ENCODE measurements at places on chromosomes 6 and 20.
A peak's percentile ranks its signal among the peaks of the same experiment; 100 is the strongest.

DNA sequence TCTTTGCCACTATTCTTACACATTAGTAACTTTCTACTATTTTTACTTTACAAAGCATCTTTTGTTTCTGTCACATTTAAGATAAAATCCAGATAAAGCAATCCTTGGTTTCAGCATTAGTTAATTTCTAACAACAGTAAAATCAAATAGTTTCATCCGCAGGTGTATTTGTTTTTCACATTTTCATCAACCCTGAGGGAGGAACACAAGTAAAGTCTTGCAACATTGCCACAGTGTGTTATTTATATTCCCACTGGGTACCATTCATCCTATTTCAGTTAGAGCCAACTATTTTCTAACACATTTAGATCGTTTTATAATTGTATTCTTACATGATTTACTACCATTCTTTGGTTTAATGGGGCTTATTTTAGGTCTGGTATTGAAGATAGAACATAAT, 908.7 kb upstream of the CITED2 start:
- DNase-seq: no peak

DNA sequence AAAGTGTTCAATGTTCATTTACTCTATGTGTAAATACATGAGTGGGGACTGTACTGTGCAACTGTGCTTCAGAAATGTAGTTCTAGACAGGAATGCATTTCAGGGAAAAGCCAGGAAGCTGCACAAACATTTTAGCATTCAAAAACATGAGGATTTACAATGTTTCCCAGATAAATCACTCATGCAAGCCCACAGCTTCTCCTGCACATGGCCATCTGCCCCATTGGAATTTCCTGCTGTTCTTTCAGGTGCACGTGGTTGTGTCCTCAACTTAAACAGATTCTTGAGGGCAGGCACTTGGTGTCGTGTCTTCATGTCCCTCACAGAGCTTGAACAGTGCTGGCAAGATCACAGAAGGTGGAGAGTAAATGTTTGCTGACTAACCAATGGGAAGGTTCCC, 101.5 kb downstream of the UNC5CL start:
- DNase-seq: no peak

DNA sequence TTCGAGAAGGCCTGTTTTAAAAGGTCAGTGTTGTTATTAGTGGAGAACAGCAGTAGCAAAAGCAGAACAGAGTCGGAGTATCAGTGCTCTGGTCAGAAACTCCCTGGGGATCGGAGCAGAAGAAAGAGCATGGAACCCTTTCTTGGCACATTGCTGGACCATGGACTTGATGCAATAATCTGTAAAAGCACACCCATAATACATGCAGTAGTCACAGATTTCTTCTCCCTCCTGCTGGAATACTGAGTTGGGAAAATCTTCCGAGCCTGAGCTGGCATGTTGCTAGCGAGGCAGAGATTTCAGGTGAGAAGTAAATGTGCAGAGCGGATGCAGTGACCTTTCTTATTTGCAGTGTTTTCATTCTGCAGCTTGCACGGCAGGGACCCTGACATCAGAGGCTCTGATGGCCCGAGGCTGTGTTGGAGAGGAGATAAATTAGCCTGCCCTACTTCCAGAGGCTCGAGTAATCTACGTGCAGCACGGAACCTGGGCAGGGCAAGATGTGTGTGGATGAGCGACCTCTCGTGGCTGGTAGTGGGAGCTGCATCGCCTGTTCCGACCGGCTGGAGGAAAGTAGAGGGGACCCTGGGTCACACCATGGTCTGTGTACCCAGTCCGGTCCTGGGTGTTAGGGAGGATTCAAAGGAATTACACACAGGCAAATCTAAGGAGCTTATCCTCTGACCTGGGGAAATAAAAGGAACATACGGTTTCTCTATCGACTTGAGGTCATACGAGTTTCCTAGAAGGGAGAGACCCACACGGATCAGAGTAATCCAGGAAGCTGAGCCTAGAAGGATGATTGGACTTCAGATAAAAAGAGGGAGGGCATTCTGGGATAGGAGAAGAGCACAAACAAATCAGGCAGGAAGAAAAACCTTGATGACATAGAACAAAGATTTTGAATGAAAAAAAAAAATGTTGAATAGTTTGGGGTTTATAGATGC, 137.0 kb upstream of the STMND1 start:
- peak; percentile 76 for DNase-seq

DNA sequence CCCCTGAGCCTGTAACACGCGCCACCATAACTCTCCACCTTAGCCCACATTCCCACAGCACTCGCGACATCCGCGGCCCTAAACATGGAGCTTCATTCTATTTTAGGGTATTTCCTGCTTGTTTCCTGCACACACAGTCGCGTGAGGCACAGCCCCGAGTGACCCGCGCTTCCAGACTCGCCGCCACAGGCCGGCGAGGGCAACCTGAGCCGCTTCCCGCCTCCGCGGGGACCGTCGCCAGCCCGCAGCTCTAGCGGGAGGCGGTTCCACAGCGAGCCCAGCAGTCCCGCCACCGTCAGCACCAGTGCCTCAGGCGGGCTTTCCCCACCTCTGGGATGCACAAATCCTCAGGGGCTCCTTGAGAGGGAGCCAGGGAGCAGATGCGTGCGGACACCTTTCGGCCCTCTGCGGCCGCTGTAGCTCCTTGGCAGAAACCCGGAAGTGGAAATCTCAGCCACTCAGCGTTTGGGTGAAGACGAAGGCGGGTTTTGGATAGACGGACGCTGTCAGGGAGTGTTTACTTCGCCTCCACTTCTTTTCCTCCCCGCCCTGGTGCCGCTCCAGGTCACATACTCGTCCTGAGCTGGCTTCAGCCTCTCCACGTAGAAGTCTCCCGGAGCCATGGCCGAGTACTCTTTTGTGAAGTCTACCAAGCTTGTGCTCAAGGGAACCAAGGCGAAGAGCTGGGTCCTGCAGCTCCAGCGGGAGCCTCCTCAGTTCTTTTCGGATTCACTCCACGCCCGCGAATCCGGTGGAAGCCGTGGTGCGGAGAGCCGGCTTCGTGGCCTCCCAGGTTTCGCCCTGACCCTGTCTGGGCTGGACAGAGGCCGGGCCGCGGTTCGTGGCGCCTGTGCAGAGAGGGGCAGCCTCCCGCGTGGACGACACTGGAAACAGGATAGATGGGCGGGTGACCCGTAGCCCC, 2177.4 kb upstream of the DEFB115 start:
- DNase-seq: peak; percentile 17

- DNase-seq: no peak
These were observed 36.4 kb upstream of the RNF144B start for GRCh38 chr6:18350712-18351111.

GRCh38 chr6:16939839-16940238, 162.0 kb upstream of the STMND1 start:
- no peak for DNase-seq

DNA sequence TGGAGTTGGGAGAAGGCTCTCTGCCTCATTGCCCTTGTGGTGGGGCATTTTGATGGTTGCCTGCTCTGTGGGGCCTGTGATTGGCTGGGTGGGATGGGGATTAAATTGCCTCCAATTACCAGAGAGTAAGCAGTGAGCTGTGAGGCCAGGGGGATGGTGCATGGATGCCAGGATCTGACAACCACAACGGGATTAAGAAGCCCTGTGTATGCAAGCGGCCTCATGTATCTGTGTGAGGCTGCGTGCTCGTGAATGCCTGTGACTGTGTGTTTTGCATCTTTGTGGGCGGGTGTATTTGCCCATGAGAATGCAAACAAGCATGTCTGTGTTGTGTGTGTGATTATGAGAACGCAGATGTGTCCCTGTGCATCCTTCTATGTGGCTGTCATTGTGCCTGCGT, 46.1 kb downstream of the CD40 start:
- DNase-seq: no peak

- DNase-seq: no peak
These were observed 92.3 kb downstream of the FIG4 start for GRCh38 chr6:109783250-109783986.

DNA sequence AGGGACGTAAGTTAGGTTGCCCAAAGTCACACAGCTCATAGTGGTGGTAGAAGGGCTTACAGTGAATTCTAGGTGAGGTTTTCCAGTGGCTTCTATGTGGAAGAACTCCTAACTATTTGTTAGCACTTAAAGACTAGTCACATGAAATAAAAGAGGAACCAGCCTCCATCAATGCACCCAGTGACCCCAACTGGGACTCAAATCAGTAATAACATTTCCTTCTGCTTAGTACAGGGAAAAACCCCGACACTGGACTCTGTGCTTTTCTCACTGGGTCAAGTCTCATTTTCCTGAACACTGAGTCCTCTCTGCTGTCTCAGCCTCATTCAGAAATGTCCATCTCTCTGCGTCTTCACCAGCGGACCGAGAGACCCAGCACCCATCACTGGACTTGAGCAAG, 89.2 kb downstream of the SLC22A23 start:
- no peak for DNase-seq

DNA sequence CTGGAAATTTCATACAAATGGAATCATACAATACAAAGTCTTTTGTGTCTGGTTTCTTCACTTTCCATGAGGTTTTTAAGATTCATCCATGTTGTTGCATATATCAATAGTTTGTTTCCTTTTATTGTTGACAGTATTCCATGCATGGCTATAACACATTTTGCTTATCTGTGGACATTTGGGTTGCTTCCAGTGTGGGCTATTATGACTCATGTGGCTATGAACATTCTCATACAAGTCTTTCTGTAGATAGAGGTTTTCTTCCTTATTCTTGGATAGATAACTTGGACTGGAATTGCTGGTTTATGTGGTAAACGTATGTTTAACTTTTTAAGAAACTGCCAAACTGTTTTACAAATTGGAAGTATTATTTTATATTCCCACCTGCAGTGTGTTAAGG, 30.0 kb upstream of the KIF6 start:
- no peak for DNase-seq

DNA sequence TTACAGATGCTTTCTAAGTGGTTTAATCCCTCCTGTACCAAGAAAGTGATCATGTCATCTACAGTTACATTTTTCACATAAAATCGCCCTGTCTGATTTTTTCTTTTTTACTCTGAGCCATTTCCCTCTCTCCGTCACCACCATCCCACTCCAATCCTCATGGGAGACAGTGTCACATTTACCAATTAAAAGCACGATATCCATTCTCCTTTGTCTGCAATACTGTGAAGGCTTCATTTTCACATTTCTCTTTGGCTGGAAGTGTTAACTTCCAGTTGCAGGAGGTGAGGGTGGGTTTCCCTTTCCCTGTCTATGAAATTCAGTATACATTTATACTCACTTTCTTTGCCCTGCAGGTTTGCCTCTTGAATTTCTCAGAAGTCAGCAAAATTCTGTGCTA, 372.7 kb upstream of the CNR1 start:
- DNase-seq: no peak

GRCh38 chr20:1555952-1556351, 1.6 kb downstream of the SIRPD start:
- DNase-seq: no peak
